Naive thymus-derived CD8-positive, alpha-beta T cell (primary cell): ENCODE measurements at places on chromosomes 2 and 18.

DNA sequence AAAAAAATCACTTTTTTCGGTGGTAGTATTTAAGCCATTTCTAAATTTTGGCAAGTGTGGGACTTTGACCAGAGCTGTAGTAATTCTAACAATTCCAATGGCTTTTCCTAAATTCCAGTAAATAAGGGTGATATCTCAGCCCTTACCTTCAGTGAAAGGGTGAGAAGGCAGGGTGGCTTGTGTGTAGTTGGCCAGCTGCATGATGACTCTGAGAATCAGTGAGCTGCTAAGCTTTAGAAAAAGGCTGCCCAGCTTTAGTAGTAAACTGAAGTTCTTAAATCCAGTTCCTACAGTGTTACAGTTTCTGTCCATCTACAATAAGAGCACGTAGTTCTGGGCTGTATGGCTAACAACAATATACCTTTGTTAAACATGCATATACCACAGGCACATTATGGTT is 42.0 kb downstream of the OXER1 start:
- no peak overlapping the region for H3K27ac ChIP-seq
- peaks cover 41% of the 10 kb centered on the region for H3K36me3 ChIP-seq
- no peak for DNase-seq
- no peaks in the 10 kb centered on the region for H3K4me1 ChIP-seq
- no peaks in the 10 kb centered on the region for H3K27me3 ChIP-seq

GRCh38 chr18:76457475-76457874 is 37.6 kb downstream of the ZNF516 start:
- H3K27ac ChIP-seq, result no peak overlapping the region
- no peak for DNase-seq
- no peaks in the 10 kb centered on the region for H3K27me3 ChIP-seq
- H3K4me1 ChIP-seq, result peaks cover 32% of the 10 kb centered on the region

DNA sequence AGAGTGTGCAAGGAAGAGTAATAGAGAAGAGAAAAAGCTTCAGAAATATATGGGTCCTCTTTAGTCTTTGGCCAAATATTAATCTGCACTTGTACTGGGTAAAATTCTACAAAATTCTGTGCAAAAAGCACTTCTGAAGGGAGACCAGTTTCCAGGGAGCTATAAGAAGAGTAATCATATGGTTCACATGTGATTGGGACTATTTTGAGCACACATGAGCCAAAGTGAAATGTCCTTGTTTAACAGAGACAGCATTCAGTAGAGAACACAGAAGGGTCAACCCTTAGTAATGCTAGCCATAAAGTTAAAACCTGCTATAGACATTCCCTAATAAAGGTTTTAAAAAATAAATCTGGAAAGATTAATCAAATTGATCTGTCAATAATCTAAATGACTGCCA is 49.3 kb upstream of the ACVR1C start:
- H3K27me3 ChIP-seq, result peaks cover 3% of the 10 kb centered on the region
- H3K36me3 ChIP-seq, result peaks cover 6% of the 10 kb centered on the region
- no peak for DNase-seq
- no peak overlapping the region for H3K27ac ChIP-seq
- no peak overlapping the region for H3K4me3 ChIP-seq

DNA sequence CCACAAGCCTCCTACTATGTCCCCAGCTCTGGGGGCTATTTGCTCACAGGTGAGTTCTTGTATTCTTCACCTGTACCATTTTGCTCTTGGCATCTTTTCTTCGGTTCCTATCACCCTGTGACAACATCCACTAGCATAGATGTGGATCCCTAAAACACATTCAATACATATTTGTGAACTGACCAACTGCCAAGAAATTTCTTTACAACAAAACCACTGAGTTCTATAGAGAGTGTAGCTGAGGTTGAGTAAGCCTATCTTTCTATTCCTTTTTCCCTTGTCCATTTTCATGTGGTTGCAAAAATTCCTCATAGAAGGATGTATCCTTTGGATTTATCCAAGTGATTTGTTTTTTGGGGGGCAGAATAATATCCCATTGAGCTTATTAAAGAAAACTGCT is 192.7 kb upstream of the ITGA4 start:
- H3K4me3 ChIP-seq, result no peak overlapping the region
- no peaks in the 10 kb centered on the region for H3K27me3 ChIP-seq
- H3K4me1 ChIP-seq, result peaks cover 20% of the 10 kb centered on the region

DNA sequence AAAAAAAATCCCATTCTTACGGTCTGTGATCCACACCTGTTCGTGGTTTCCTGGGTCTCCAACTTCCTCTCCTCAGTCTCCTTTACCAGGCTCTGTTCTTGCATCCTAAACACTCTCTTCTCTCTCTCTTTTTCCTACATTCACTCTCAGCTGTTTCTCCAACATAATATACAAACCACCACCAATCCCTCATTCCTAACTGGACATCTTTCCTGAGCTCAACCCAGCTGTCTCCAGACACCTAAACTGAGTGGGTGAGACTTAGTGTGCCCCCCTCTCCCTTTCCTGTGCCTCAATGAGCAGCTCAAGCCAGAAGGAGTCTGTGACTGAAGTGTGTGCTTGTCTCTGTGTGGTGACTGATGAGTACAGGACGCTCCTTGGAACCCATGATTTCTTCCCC is 59.4 kb downstream of the LIPG start:
- H3K4me3 ChIP-seq, result no peak overlapping the region
- peaks cover 3% of the 10 kb centered on the region for H3K36me3 ChIP-seq
- no peak overlapping the region for H3K27ac ChIP-seq
- no peak for DNase-seq
- peaks cover 14% of the 10 kb centered on the region for H3K27me3 ChIP-seq

DNA sequence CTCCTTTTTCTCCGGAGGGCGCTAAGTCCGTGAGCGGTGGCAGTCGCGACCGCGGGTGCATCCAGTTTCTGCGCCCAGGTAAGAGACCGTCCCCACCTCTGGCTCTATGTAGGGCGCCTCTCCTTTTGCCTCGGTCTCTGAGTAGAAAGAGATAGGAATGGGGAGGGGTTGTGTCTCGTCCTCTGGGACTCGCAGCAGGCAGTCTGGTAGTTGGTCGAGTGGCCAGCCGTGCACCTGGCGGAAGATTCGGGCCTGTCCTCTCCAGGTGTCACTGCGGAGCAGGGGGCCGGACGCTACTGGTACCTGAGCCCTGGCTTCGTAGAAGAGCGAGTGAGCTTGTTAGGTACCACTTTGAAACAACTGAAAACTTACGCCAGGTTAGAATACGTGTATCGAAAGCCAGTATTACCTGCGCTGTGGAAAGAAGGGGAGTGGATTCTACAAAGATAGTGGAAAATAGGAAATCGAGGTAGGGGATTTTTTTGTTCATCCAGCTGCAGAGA is 403 bp downstream of the MAP2 start:
- DNase-seq, result peak; percentile 10
- H3K27me3 ChIP-seq, result peaks cover 25% of the 10 kb centered on the region
- H3K27ac ChIP-seq, result no peak overlapping the region
- no peaks in the 10 kb centered on the region for H3K36me3 ChIP-seq
- H3K4me3 ChIP-seq, result peak overlapping the region; percentile 75

DNA sequence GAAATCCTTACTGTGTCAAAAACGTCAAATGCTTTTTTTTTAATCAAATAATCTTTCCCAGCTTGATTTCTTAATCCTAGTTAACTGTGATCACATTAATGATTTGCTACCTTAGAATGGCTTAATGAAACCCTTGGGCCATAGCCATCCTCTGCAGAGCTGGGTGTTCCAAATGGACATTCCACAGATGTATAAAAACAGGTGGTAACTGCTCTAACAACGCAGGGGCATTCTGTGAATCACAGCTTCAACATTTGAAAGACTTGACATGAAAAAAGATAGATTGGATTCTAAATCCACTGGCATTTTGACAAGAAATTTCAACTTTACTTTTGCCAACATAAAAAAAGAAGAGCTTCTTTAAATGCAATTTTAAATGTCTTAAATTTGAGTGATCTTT is 69.8 kb upstream of the RASGRP3 start:
- no peaks in the 10 kb centered on the region for H3K27me3 ChIP-seq
- no peak for DNase-seq
- H3K27ac ChIP-seq, result no peak overlapping the region
- no peak overlapping the region for H3K4me3 ChIP-seq
- H3K36me3 ChIP-seq, result no peaks in the 10 kb centered on the region
